Activated naive CD4-positive, alpha-beta T cell treated with anti-CD3 and anti-CD28 coated beads, Interleukin-2, amount 10 ng/mL, durations not matched to agents 7 days and 5 days (primary cell): ENCODE measurements at places on chromosomes 3 and 15.
A peak's percentile ranks its signal among the peaks of the same experiment; 100 is the strongest.

DNA sequence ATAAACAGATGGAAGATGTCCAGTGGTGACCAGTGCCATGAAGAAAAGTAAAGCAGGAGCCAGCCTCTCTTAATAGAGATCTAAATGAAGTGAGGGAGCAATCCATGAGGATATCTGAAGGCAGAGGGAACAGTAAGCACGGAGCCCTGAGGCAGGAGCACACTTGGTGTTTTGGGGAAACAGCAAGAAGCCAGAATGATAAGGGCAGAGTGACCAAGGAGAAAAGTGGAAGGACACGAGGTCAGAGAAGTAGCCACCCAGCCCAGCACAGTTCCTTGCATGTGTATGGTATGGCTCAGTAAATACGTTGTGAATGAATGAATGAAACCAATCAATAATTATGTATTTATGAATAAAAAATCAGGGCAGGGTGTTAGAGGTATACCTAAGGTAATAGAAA is 11.6 kb downstream of the KLHL18 start:
- DNase-seq, result no peak
- no peak overlapping the region for H3K27ac ChIP-seq
- H3K4me1 ChIP-seq, result peaks cover 17% of the 10 kb centered on the region

DNA sequence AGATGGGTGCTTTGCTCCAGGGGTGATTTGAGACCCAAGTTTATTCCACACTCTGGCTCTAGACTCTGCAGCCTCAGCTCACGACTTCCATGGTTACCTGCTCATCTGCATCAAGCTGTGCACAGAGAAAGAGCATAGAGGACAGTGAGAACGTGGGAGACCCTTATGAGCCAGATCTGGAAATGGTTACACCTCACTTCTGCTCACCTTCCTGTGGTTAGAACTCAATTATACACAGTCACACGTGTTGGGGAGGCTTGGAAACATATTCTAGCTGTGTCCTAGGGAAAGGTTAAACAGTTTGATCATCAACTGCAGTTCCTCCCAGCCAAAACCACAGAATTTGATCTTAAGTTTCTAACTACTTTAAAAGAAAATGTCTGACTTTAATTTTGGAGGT is 1.8 kb downstream of the FETUB start:
- H3K27ac ChIP-seq, result no peak overlapping the region
- H3K36me3 ChIP-seq, result no peaks in the 10 kb centered on the region
- H3K4me3 ChIP-seq, result no peak overlapping the region
- H3K4me1 ChIP-seq, result peaks cover 8% of the 10 kb centered on the region

GRCh38 chr15:85751291-85752123 is 43.2 kb downstream of the KLHL25 start:
- H3K36me3 ChIP-seq, result peaks cover 27% of the 10 kb centered on the region
- H3K4me3 ChIP-seq, result no peak overlapping the region
- H3K27ac ChIP-seq, result no peak overlapping the region
- no peak for DNase-seq
- H3K4me1 ChIP-seq, result peaks cover 4% of the 10 kb centered on the region
- no peaks in the 10 kb centered on the region for H3K27me3 ChIP-seq

- no peak overlapping the region for H3K4me3 ChIP-seq
- H3K27ac ChIP-seq, result no peak overlapping the region
- no peak for DNase-seq
- H3K27me3 ChIP-seq, result no peaks in the 10 kb centered on the region
These were observed 608.1 kb downstream of the SQOR start for GRCh38 chr15:46242935-46243334.

GRCh38 chr3:10744098-10744465 is 71.9 kb upstream of the SLC6A11 start:
- H3K4me3 ChIP-seq, result no peak overlapping the region
- peak; percentile 48 for DNase-seq
- H3K27me3 ChIP-seq, result peaks cover 10% of the 10 kb centered on the region
- no peaks in the 10 kb centered on the region for H3K4me1 ChIP-seq

DNA sequence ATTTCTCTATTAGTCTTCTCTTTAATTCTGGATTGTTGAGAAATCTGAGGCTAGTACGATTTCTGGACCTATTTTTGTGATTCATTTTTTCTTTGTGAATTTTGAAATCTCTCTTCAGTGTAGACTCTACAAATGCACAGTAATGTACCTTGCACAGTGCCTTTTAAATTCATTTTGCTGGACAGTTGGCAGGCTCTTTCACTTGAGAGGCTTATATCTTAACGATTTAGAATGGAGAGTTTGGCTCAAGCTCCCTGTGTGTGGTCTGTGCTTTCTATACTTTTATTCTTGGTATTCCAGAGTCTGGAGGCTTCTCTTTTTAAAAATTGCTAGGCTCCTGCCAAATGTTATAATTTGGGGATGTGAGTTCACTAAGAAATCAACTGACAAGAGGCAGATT is 8.8 kb downstream of the CRYBG3 start:
- no peak overlapping the region for H3K27ac ChIP-seq
- H3K4me3 ChIP-seq, result no peak overlapping the region
- no peaks in the 10 kb centered on the region for H3K4me1 ChIP-seq
- DNase-seq, result no peak

GRCh38 chr15:68655686-68656437 is 77.1 kb downstream of the CORO2B start:
- peaks cover 27% of the 10 kb centered on the region for H3K27me3 ChIP-seq
- H3K4me1 ChIP-seq, result no peaks in the 10 kb centered on the region
- H3K36me3 ChIP-seq, result no peaks in the 10 kb centered on the region
- H3K4me3 ChIP-seq, result no peak overlapping the region
- no peak for DNase-seq

- H3K27ac ChIP-seq, result no peak overlapping the region
- no peaks in the 10 kb centered on the region for H3K4me1 ChIP-seq
- no peak overlapping the region for H3K4me3 ChIP-seq
- DNase-seq, result no peak
These were observed 402.4 kb downstream of the MAGI1 start for GRCh38 chr3:65636326-65636725.

- DNase-seq, result no peak
- H3K4me1 ChIP-seq, result peaks cover 2% of the 10 kb centered on the region
- no peak overlapping the region for H3K4me3 ChIP-seq
- H3K36me3 ChIP-seq, result no peaks in the 10 kb centered on the region
- no peak overlapping the region for H3K27ac ChIP-seq
These were observed 338.6 kb downstream of the FOXP1 start for GRCh38 chr3:71244826-71245488.

- H3K36me3 ChIP-seq, result no peaks in the 10 kb centered on the region
- DNase-seq, result no peak
- H3K4me3 ChIP-seq, result no peak overlapping the region
- H3K27ac ChIP-seq, result no peak overlapping the region
- H3K4me1 ChIP-seq, result peaks cover 4% of the 10 kb centered on the region
These were observed 184.2 kb upstream of the TPM1 start for GRCh38 chr15:62858343-62858742.

- peaks cover 5% of the 10 kb centered on the region for H3K4me1 ChIP-seq
- no peak overlapping the region for H3K4me3 ChIP-seq
- H3K36me3 ChIP-seq, result peaks cover 39% of the 10 kb centered on the region
- no peak overlapping the region for H3K27ac ChIP-seq
- DNase-seq, result no peak
These were observed 8.1 kb downstream of the NPHP3 start for GRCh38 chr3:132713977-132714727.

GRCh38 chr3:184002469-184002868 is 15.2 kb downstream of the ABCC5 start:
- H3K27me3 ChIP-seq, result no peaks in the 10 kb centered on the region
- peaks cover 4% of the 10 kb centered on the region for H3K36me3 ChIP-seq
- H3K4me1 ChIP-seq, result peaks cover 10% of the 10 kb centered on the region
- no peak overlapping the region for H3K27ac ChIP-seq
- H3K4me3 ChIP-seq, result no peak overlapping the region

DNA sequence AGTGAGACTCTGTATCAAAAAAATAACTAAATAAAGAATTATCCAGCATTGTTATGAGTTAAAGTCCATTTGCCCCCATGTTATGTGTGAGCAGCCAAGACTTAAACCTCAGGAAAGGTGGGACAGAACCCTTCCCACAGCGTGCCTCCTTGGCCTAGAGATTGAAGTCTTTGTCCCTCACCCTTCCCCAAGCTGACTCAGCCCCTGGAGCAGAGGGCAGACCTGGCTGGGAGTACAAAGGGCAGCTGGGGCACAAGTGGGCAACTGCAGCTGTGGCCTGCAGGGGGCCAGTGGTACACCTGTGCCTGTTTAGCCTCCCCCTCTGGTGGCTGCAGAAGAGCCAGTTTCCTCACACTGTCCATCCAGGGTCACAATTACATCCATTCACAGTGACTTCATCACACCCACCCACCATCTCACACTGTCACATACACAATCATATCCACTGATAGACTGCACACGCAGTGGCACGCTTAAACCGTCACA is 940 bp upstream of the ACY1 start:
- peak; percentile 53 for DNase-seq
- no peaks in the 10 kb centered on the region for H3K27me3 ChIP-seq
- peak overlapping the region; percentile 98 for H3K4me3 ChIP-seq
- H3K27ac ChIP-seq, result peak overlapping the region; percentile 95

DNA sequence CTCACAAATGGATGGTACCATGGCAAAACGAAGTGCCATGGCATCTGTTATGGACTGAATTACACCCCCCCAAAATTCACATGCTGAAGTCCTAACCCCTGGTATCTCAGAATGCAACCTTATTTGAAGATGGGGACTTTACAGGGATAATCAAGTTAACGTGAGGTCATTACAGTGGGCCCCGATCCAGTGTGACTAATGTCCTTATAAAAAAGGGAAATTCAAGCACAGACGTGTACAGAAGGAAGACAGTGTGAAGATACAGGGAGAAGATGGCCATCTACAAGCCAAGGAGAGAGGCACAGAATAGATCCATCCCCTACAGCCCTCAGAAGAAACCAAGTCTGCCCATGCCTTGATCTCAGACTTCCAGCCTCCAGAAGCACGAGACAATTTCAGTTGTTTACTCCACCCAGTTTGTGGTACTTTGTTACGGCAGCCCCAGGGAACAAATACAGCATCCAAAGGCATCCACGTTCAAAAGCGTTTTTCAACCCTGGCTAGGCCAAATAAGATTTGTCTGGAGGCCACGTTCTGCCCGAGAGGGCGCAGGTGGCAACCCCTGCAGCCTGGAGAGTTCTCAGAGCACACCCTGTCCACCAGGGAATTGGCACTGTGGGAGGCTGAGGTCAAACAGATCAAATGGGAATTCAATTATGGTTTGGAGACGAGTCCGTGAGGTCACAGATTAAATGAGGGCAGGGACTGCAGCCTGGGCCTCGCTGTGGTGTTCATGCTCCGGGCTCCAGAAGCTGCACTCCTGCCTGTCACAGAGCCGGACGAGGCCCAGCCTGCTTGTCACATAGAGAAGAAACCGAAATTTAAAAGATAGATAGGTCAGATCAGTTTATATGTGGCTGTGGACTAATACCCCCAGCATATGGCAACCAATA is 494.8 kb downstream of the SHQ1 start:
- H3K4me3 ChIP-seq, result no peak overlapping the region
- H3K36me3 ChIP-seq, result no peaks in the 10 kb centered on the region
- no peak overlapping the region for H3K27ac ChIP-seq

DNA sequence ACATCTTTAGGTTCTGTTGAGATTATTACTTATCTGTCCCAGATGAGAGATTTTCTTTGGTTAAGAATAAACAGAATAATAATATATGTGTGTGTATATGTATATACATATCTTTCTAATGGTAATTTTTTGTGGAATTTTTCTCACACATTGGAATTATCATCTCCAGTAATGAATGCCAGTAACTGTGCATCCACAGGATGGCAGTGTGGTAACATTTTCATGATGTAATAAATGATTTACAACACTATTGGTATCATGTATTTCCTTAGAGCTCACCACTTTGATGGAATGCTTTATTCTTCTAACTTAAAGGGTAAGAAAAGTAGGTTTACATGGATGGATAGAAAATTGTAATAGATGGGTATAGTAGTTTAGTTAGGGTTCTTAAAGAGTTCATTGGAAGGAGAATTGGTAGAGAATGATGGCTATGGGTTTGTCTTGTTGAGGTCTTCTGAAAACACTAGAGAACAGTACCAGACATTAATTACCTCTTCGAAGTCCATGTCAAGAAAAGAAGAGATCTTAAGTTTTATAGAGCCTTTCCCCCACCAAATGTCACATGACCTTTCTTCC is 78.1 kb downstream of the STT3B start:
- no peaks in the 10 kb centered on the region for H3K27me3 ChIP-seq
- no peak for DNase-seq
- H3K4me1 ChIP-seq, result peaks cover 33% of the 10 kb centered on the region
- H3K27ac ChIP-seq, result no peak overlapping the region
- no peak overlapping the region for H3K4me3 ChIP-seq

DNA sequence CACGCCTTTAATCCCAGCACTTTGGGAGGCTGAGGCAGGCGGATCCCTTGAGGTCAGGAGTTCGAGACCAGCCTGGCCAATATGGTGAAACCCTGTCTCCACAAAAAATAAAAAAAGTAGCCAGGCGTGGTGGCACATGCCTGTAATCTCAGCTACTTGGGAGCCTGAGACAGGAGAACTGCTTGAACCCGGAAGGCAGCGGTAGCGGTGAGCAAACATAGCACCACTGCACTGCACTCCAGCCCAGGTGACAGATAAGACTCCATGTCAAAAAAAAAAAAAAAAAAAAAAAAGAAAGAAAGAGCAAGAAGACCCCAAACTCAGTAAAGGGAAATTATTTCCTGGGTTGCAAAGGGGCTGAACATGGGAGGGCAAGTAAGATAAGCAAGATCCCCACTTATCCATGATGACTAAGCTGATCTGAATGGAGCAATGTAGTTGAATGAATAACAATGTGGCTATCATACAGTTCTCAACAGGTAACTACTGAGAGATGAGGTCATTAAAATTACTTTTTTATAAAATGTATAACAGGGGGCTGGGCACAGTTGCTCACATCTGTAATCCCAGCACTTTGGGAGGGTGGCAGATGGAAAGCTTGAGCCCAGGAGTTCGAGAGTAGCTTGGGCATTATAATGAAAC is 46.0 kb downstream of the RBM15B start:
- no peaks in the 10 kb centered on the region for H3K27me3 ChIP-seq
- peaks cover 34% of the 10 kb centered on the region for H3K36me3 ChIP-seq
- DNase-seq, result no peak
- H3K4me3 ChIP-seq, result no peak overlapping the region
- H3K27ac ChIP-seq, result no peak overlapping the region

DNA sequence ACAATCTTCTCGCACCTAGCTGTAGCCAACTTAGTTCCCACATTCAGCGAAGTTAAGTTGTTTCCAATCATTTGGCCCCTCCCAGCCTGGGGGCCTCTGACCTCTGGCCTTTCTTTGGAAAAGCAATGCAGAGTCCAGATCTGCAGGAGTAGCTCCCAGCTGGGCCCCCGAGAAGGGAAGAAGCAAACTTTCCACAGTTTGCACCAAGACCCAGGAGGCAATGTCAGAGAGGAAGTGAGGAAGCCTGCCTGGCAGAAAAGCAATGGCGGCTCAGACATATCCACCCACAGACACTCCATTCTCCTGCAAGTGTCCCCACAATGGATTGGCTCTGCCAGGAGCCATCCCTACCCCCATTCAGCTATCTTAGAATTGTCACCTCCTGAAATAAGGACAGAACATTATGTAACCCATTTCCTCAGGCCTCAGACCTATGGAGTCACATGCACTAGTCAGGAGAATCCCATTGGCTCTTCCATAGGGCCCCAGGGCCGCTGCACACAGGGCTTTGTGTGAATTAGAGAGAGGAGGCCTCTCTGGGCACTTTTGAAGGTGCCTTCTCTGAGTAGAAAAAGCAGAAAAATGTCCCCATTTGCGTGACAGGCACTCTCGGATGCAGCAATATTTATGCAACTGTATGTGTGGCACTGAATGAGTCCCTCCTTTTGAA is 3.0 kb upstream of the BUB1B start:
- peaks cover 23% of the 10 kb centered on the region for H3K27me3 ChIP-seq
- peaks cover 1% of the 10 kb centered on the region for H3K36me3 ChIP-seq
- H3K27ac ChIP-seq, result no peak overlapping the region
- DNase-seq, result no peak

- no peak overlapping the region for H3K27ac ChIP-seq
- DNase-seq, result no peak
These were observed 170.1 kb upstream of the SNTN start for GRCh38 chr3:63482341-63482740.
